ENCODE measurements at places on chromosomes 11 and 22.

GRCh38 chr22:30673136-30673535 lies 5.5 kb upstream of the DUSP18 start:
- DNase-seq = no peak

DNA sequence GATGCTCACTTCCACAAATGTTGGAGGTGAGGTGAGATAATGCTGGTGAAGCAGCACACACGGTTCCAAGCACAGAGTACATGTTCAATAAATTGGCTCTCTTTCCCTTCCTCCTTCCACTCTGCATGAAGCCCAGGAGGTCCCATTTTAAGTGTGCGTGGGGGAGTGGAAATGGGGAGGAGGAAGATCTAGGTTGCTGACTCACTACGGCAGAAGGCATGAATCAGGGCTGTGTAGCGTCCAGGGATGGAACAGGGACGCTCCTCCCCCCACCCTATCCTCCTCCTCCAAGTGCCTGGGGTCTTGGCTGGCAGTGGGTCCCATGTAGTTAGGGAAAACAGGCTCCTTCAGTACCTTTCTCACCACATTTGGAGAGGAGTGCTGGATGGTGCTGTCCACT lies 44.2 kb downstream of the TRIM66 start:
- no peak for DNase-seq

DNA sequence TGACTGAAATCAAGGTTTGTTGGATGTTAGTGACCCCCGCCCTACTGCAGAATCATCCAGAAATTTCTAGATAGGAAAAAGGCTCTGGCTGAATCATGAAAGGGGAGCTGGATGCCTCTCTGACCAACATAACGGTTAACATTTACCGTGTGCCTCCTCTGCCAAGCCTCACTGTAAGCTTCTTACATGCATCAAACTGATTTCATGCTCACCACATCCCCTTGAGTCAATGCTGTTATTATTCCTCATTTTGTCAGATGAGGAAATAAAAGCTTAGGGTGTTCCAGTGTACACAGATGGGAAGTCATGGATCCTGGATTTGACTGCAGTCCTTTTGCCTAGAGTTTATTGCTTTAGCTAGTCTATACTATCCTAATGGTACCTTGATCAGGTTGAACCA lies 5.9 kb upstream of the HMOX1 start:
- no peak for DNase-seq

DNA sequence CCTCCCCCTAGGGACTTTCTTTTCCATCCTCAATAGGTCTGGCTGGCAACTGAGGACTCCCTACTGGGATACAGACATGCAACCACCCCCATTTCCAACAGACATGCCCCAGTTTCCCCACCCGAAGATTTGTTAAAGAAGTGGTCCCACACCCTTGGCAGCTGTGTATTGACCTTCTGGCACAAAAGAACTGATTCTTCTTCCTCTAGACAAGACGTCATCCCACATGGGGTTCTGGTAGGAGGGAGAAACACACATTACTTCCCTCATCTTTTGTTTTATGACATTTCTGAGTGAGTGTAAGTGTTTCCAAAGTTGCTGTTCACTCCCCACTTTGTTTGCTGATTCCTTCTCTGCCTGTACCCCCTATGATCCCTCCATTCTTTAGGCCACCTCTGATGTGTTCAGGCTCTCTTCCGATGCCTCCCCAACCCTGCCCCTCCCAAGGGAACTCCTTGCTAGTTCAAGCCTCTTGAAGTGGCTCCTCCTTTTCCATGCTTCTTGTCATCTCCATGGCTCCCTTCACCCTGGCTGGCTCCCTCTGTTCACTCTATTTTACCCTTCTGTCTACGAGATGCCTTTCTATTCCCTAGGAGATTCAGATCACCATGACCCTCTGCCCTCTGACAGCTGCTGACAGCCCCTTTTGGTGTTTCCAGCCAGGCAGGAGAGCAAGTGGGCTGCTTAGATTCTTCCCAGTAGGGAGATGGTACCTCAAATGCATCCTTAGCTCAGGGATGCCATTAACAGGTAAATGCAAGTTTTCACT lies 4.3 kb downstream of the KIRREL3 start:
- no peak for DNase-seq

GRCh38 chr11:8806974-8807373 lies 104.0 kb upstream of the AKIP1 start:
- no peak for DNase-seq

DNA sequence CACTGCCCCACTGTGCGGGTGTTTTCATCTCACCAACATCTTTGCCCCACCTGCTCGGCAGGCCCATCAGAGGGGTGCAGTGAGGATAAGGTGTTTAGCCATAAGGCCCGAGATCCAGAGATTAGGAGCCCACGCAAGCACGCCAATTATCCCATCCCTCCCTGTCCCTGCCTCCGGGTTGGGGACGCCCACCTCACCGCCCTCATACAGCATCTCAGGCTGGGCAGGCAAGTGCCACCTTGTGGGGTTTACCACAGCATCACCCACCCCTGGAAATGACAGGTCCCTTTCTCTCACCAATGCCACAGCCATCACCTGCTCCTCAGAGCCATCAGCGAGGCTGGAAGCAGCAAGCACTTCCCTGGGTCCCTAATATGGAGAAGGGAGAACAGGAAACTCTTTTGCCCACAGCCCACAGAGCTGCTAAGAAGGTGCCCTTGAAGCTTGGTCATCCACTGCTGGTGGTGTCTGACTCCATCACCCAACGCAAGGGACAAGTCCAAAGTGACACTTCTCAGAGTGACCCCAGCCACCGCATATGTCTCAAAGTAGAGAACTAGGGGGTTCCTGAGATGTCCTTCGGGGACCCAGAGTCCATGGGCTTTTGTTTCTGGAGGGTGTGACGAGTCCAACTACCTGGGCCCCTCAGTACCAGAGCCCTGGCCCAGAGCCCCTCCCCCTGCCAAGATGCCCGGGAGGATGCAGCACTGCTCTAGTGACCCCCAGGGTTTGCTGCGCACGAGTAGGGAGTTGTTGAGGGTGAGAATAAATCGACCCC lies 15.8 kb downstream of the VPS37C start:
- no peak for DNase-seq

GRCh38 chr11:76459299-76459698 lies 14.5 kb downstream of the EMSY start:
- DNase-seq = no peak

- no peak for DNase-seq
These were observed 139.6 kb downstream of the TRIM44 start for GRCh38 chr11:35802221-35802620.

- no peak for DNase-seq
These were observed 122.9 kb upstream of the NAV2 start for GRCh38 chr11:19589567-19590260.

DNA sequence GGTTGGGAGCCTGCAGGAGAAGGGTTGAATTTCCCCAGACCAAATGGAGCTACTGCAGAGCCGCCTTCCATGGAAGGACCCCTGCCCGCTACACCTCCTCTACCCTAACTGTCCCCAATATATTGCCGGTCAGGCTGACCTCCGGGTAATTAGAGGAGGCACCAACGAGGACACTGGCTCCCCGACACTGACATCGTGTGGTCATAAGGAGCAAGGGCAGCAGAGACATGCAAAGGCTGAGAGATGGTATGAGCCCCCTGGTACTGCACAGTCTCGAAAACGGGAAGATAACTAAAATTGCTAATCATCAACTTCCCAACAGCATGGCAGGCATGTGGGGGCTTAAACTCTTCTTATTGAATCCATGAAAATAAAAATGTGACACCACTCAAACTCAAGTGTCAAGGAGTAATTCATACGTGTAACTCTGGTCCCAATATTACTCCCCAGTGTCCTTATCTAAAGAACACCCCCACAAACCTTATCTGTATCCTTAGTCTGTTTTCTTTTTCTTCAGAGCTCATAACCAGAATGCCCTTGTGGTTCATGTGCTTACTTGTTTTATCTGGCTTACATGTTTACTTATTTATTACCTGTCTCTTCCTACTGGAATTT lies 4.4 kb downstream of the CAVIN3 start:
- DNase-seq = no peak

GRCh38 chr22:41841085-41841712 lies 8.3 kb downstream of the SREBF2 start:
- DNase-seq = no peak

DNA sequence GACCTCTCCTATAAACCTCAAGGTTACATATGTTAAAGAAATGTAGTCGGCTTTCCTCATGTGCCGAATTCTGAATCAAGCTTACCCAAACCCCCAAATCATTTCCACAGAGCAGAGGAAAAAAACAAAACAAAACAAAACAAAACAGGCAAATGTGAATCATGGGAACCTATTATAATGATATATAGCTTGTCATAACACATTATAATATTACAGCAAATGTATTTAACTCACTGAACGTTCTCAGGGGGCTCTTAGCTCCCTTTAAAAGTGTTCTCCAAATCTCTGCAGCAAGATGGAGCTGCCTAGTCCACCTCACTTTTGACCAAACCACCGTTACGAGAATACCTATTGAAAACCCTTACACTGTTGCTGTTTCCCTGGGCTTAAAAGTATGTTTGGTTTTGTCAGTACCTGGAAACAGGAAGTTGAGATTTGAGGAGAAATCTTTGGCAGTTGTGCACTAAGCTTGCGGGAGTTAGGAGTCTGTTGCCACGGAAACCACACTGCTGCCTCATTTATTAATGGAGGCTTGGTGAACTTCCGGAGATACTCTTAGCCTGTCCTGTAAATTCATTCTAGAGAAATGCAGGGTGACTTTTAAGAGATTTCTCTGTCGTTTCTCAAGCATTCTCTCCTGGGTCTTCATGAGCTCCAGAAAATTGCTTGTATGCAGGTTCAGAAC lies 167.0 kb upstream of the RASSF10 start:
- DNase-seq = no peak

DNA sequence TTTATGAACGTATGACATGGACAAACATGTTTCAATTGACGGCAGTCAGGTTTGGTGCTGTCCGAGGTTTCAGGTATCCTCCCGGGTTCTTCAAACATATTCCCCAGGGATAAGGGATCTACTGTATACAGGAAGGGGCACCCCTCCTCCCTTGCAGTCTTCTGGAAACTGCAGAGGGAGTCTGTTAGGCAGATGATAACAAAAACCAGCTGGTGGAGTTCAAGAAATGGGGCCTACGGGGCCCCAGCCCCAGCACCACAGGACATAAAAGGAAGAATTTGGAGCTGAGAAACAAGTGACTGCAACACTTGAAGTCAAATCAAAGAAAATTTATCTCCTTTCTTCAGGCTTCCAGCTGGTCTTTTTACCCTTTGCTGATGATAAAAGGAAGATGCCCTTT lies 32.1 kb downstream of the SNU13 start:
- DNase-seq = no peak

DNA sequence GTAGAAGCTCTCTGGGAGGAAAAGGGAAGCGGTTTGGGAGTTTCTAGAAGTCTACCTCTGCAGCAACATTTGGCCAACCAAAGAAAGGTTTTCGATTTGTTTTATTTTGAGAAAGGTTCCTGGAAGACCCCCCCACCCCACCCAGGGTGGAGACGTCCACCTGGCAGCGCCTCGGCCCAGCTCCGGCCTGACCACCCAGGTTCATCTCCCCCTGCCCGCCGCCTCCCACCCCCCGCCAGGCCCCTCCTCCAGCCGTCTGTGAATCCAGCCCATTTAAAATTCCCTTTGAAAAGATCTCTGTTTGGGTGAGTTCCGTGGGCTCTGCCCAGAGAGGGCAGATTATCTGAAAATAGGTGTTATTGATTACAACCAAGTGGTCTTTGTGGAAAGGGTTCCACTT lies 43.3 kb downstream of the KCNJ1 start:
- no peak for DNase-seq

DNA sequence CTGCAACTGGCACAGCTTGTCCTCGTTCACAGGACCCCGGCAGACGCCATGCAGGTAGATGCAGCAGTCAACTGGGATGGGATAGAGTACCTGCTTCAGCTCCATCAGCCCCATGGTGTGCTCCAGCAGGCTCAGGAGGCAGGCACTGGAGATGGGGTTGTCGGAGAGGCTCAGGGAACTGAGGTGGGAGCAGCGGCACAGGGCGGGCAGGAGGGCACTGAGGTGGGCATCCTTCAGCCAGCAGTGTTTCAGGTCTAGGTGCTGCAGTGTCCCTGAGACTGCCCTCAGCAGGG lies 8.7 kb upstream of the TOP3B start:
- DNase-seq = no peak

GRCh38 chr11:112219476-112220232 lies 6.6 kb upstream of the PTS start:
- DNase-seq = no peak

DNA sequence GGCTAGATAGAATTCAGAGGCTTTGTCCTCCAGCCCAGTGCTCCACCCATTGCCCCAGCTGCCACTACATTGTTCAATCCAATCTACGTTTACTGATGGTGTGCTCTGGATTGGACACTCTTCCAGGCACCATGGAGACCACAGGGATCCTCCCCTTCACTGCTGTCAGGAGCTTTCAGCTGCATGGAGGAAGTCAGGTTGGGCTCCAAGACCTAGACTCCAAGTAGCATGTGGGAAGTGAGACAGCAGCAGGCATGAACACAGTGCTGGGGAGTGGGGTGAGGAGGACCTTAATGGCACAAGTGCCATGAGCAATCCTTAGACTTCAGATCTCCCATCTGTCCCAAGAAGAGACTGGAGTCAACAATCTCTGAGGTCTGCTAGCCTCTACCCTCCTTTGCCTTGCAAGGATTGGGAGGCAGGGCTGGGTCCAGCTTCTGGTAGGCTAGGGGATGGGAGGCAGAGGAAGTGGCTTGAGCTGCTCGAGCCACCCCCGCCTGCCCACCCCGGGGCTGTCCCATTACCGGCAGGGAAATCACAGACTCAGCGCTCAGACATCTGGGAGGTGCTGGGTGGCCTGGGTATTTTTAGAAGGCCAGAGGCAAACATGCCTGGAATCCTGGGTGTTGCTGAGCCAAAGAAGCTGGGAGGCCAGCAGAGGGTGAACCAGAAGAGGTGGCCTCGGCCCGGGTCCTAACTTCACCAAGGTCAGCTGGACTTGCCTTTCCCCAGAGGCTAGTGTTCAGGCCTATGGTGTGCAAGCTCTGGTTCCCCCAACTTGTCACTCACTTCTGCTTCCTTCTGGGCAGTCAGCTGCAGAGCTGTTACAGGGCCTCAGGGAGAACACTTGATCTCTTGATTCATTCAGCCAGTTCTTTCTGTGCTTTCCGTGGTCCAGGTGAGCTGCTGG lies 15.2 kb upstream of the FCHSD2 start:
- DNase-seq = no peak

- no peak for DNase-seq
These were observed 53.2 kb downstream of the MN1 start for GRCh38 chr22:27748349-27748748.

DNA sequence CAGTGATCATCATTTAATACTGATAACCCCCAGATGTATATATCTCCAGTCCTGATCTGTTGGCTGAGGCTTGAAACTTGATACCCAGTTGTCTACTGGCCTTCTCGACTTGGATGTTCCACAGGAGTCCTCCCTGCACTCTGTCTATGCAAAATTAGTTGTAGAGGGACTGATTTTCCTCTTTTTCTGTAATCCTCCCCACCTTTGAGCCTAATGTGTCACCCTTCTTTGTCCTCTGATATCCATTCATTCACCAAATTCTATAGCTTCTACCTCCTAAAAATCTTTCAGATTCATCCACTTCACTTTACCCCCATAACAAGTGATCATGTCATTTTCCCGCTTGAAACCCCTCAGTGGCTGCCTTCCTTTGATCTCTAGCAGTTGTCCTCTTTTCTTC lies 16.4 kb downstream of the COA4 start:
- no peak for DNase-seq

GRCh38 chr11:128490092-128490491 lies 97.3 kb downstream of the ETS1 start:
- DNase-seq = no peak

Measured in cerebellar nuclear complex (tissue), 1 donor.